ENCODE measurements at places on chromosomes 4 and X.

DNA sequence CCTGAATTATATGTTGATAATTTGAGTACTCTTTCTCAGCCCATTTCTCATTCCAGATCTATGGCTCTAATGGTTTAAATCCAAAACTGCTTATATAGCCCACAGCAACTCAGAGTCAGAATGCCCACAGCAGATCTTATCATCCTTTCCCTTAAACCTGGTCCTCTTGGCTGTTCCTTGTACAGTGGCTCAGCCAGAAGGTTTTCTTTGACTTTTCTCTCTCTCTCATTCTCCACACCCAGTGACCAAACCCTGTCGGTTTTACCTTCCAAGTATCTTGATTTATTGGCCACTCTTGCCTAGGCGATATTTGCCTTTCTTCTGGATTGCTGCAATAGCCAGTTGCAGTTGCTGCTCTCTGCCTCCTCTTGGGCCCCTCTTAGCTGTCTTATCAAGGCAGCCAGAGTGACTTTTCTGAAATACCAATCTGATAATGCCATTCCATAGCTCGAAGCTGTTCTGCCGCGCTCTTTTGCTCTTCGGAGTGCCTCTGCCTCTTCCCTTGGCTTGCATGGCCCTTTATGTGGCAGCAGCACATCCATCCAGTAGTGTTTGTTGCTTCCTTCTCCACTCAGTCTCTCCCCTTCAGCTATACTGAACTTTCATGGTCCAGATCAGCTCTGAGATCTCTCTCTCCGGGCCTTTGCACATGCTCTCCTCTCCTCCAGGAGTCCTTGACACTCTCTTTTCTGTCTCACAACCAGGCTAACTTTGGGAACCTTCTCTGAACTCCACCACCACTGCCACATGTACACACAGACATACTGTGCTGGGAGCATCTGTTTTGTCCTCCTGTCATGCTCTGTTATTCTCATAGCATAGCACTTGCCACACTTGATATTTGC lies 11.8 kb downstream of the GAB1 start:
- DNase-seq: no peak

GRCh38 chr4:3342182-3342854 lies 49.5 kb downstream of the RGS12 start:
- DNase-seq: no peak

DNA sequence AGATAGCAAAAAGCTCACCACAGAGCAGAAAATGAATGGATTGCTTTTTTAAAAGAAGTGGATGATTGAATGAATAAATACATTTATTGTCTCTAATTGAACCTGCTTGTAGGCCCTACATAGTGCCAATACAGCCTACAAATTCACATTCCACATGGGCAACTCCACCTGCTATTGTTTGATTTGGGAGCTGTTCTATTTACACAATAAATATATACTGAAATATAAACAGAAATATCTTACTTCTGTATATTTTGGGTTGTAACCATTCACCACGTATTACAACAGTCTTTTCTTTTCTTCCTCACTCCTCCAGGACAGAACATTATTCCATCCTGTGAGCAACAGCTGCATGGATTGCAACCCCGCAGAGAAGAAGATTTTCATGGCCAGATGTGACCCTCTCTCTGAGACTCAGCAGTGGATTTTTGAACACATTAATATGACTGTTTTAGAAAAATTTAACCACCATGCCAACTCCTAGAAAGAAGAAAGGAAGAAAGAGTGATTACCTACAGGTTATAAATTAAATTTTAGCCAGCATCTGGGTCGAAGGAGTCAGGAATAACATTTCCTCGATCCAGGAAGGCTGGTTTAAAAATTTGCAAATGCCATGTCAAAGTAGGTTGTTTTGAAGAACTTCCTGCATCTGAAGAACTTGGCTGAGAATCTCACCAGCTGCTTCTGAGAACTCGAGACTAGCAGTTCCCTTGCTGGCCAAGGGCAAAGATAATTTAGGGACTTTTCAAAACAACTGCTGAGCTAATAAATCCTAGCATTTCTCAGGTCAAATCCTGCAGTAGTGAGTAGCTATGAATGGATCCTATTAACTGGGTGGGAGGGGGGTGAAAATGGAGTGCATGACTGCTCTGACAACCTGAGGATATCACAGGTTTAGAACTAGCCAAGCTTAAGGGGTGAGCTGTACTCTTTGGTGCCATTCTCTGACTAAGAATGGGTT lies 128.7 kb upstream of the GALNT7 start:
- DNase-seq: no peak

GRCh38 chr4:177964693-177965168 lies 522.5 kb upstream of the AGA start:
- no peak for DNase-seq

DNA sequence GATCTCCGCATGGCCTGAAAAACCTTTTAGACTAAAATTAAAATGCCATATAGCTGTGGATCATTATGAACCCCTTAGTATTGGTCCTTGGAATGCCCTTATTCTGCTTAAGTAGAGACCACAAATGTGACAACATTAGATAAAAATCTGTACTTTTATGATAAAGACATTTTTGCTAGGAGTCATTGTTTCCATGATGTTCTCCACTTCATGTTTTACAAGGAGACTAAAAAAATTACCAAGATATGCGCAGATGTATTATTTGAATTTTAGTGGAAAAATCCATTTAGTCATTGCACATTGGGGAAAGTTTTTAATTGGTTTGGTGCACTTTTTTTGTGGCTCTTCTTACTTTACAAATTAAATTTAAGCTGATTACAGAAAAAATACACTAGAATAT lies 85.1 kb upstream of the HPRT1 start:
- no peak for DNase-seq

DNA sequence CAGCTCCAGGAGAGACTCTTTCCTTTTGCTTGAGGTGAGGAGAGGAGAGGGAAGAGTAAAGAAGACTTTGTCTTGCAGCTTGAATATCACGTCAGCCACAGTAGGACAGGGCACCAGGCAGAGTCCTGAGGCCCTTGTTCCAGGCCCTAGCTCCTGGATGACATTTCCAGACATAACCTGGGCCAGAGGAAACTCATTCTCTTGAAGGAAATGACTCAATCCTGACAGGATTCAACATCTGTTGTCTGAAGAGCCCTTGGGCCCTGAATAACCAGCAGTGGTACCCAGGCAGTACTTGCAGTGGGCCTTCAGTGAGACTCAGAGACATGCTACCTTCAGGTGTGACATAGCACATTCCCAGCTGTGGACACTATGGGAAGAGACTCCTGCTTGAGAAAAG lies 62.8 kb downstream of the FGF16 start:
- DNase-seq: no peak

DNA sequence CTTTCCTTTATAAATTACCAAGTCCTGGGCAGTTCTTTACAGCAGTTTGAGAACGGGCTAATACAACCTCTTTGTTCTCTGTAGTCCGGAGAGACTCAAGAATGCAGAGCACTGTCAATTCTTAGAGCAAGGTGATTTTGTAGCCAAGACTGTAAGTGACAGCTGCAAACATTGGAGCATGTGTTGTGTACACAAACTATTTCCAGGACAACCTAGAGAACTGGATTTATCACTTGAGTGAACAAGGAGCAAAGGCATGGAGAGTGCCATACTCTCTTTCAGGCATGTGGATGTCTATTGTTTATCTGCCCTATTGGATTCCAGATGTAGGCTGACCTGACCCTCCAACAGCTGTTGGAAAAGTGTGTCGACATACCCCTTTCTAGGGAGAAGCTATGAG lies 153.9 kb downstream of the SPANXN3 start:
- no peak for DNase-seq

DNA sequence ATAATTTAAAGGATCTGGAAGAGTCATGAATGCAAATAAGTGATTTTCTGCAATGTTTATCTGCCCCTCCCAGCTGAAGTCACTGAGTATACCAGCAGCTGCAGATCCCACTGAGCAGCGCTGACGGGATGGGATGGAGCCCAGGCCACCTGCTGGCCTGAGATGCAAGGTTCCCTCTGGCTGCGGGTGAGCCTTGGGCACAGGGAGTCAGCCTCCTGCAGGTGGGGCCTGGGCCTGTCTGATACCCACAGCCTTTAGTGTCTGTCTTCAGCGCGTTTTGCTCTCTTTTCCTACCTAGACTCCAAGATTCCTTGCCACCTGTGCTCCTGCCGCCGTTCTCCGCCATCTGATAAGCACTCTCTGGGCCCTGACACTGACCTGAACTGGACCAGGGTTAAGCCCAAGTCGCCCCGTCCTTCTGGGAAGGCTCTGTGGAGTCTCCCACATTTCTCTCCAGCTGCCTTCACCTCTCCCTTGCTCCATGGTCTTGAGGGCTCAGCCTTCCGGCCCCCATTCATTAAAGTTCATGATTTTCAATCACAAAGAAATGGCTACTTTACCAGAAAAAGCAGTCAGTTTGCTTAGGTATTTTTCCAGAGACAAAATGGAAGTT lies 223.1 kb upstream of the FAT1 start:
- DNase-seq: no peak

DNA sequence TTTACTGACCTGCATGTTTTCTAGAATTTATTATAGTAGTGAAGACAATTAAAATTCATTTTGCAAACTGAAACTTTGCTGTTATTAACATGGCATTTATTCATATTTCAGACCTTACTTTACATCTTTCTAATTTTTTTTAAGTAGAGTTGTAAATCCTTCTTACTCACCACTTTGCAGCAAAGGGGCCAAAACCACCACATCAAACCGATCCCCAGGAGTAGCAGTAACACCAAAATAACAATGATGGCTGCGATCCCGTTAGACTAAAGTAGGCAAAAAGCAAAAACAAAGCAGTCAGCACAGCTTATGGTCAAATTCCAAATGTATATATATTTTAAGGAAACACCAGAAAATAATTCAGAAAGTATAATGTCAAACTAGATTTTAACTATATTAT lies 64.7 kb downstream of the ANTXR2 start:
- no peak for DNase-seq

- no peak for DNase-seq
Observed at GRCh38 chr4:186161138-186161537, 30.2 kb upstream of the CYP4V2 start.

GRCh38 chr4:476501-476900 lies 22.5 kb downstream of the ZNF721 start:
- DNase-seq: no peak

DNA sequence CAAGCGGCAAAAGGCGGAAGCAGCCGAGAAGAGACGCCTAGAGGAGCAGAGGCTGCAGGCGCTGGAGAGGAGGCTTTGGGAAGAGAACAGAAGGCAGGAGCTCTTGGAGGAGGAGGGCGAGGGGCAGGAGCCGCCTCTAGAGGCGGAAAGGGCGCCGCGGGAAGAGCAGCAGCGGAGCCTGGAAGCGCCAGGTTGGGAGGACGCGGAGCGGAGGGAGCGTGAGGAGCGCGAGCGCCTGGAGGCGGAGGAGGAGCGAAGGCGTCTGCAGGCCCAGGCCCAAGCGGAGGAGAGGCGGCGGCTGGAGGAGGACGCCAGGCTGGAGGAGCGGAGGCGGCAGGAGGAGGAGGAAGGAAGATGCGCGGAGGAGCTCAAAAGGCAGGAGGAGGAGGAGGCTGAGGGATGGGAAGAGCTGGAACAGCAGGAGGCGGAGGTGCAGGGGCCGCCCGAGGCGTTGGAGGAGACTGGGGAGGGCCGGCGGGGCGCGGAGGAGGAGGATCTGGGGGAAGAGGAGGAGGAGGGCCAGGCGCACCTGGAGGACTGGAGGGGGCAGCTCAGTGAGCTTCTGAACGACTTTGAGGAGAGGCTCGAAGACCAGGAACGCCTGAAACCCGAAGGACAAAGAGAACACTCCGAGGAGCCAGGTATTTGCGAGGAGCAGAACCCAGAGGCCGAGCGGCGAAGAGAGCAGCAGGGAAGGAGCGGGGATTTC lies 72.9 kb downstream of the AASDH start:
- no peak for DNase-seq

GRCh38 chrX:30483996-30484395 lies 93.6 kb downstream of the TASL start:
- no peak for DNase-seq

DNA sequence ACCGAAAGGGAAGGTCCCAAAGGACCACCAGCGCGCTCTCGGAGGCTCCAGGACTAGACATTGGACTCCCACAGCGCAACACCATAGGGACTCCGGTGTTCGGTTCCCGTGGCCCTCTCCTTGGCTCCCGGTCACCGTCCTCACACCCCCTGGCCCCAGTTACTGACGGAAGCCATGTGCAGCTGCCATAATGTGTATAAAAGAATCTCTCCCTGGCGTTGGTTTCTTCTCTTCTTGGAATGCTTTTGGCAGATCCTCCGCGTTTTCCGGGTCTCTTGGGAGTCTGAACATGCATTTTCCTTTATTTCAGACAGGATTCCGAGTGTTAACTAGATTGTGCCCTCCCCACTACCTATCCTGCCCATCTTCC lies 69.8 kb downstream of the FBXO8 start:
- no peak for DNase-seq

DNA sequence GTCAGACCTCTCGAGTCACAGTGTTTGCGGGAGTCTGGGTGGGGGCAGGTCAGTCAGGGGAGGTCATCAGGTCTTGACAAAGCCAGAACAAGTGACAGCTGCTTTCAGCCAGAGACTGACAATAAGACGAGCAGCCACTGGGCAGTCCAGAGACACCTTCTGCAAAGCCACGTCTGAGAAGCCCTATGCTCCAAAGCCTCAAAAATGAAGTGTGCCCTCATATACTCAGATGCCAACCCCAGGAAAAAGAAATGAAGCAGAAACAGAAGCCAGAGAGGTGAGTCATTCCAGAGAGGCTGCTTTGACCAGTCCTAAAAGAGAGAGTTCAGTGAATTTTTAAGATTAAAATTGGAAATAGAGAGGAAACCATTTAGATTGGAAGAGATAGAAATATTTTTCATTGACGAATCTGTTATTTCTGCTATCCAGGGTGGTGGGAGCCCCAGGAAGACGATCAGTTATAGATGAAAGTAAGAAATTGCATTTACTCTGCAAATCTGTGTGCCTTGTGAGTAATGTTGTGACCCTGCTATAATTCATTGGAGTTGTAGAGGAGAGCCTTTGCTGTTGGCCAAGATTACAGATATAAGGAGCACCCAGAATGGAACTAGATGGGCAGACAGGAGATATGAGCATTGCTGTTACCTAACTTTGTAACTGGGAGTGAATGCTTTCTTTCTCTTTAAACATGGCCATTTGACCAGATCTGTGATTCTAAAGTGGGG lies 77.9 kb downstream of the LRRC66 start:
- no peak for DNase-seq

DNA sequence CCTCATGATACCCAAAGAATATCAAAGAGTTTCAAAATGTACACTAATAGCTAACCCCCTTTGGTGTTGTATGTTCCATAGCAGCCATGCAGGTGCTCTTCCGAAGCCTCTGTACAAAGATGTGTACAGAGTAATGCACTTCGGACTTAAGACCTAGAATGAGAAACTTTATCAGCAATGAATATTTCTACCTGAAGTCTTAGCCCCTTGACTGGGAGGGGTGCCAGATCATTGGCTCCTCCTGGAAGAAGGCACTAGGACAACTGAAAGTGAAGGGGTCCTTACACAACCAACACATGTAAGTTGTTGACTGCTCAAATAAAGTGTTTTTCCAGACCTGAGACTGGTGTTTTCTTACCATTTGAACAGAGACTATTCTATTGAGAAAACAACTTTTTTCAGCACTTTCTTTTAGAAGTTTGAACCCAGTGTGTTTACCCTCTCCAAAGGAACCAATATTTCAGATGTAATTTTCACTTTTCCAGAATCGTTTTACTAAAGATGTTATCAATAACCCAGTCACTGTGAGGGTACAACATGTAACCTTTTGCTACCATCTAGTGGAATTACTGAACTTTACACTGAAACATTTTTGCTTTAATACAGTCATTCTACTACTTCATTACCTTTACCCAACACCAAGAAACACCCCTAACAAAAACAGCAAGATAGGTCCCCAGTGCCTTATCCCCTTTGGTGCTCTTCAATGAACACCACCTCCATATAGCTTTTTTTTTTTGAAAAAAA lies 33.3 kb upstream of the PRDX4 start:
- no peak for DNase-seq

GRCh38 chr4:122879001-122879400 lies 43.4 kb downstream of the NUDT6 start:
- DNase-seq: no peak
